Aorta (tissue), 5 donors: ENCODE measurements at places on chromosomes 1 and 21.
A peak's percentile ranks its signal among the peaks of the same experiment; 100 is the strongest.

DNA sequence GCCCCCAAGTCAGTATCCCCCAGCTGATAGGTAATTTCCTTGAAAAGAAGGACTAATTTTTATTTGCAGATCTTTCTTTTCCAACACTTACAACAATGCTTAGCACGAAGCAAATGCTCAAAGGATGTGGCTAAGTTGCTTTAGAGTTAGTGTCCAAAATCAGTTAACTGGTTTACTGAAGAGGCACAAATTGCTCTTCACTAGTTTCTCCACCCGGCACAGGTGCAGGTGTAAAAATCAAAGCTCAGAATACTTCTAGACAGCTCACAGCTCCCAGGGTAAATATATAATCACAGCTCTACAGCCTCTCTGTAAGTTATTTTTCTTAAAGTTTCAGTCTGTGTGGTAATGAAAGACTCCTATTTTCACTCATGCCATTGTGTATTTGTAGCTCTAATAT lies 361.8 kb downstream of the NEGR1 start:
- DNase-seq: no peak

DNA sequence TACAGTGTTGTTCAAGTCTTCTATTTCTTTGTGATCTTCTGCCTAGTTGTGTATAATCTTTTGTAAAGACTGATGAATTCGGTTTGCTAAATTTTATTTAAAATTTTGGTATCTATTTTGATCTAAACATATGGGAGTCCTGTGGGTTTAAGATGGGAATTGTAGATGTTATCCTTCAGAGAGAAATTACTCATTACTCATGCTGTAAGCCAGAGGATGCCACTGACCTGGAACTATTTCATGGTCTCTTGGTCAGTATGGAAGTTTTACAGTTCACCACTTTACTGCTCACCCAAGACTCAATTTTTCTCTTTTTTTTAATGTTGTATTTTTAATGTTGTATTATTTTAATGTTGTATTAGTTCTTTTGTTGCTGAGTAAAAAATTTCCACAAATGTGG lies 138.6 kb upstream of the B3GALT2 start:
- no peak for DNase-seq

- DNase-seq: peak; percentile 67
Observed at GRCh38 chr21:45405271-45405818, 380 bp downstream of the COL18A1 start.

- no peak for DNase-seq
Observed at GRCh38 chr1:91889717-91890459, 3.9 kb upstream of the TGFBR3 start.

DNA sequence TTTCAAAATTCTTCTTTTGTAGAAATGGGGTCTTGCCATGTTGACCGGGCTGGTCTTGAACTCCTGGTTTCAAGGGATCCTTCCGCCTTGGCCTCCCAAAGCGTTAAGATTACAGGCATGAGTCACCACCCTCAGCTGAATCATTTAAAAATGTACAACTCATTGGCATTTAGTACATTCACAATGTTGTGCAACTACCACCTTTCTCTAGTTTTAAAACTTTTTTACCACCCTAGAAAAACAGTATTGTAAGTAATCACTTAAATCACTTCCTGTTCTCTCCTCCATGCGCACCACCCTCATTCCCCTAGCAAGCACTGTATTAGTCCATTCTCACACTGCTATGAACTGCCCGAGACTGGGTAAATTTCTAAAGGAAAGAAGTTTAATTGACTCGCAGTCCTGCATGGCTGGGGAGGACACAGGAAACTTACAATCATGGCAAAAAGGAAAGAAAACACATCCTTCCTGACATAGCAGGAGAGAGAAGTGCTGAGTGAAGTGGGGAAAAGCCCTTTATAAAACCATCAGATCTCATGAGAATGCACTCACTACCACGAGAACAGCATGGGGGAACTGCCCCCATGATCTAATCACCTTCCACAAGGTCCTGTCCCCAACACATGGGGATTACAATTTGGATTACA lies 14.4 kb upstream of the THEM5 start:
- DNase-seq: no peak
